CD4-positive, alpha-beta T cell treated with Interleukin-15 for 4 hours (primary cell): ENCODE measurements at places on chromosomes 12 and 14.

DNA sequence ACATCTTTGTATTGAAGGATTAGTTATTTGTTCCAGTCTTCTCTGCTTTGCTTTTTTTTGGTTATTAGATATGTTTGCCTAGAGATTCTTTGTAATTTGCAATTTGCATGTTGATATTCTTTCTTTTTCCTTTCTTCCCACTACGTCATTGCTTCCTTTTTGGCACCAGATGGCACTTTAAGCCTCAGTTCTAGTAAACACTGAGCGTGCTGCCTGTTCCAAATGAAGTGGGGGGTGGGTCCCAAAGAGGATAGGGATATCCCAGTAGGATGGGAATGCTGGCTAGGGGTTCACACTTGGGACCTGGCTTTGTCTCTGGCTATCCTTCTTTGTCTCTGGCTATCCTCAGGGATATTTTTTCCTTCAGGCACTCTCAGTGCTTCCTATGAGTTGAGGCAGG is 17.0 kb downstream of the EAPP start:
- DNase-seq = no peak

GRCh38 chr14:101351769-101352168 is 209.5 kb upstream of the DIO3 start:
- DNase-seq = no peak

GRCh38 chr14:53368066-53368465 is 214.9 kb upstream of the DDHD1 start:
- no peak for DNase-seq

DNA sequence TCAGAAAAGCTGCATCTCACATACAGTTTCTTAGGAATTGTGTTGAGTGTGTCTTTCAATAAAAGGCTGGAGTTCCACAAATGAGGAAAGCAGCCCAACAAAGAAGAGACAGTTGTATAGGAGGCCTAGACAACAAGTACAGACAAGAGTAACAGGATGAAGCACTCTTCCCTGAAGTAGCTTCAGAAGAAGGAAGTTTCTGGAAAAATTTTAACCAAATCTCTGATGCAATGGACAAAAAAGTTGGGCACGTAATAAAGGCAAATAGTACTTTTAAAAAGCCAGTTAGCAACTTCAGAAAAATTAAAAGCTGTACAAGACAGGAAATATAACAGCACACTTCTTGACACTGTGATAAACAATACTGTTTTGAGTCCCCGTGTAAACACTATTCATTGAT is 134.1 kb upstream of the PLEKHG7 start:
- no peak for DNase-seq

DNA sequence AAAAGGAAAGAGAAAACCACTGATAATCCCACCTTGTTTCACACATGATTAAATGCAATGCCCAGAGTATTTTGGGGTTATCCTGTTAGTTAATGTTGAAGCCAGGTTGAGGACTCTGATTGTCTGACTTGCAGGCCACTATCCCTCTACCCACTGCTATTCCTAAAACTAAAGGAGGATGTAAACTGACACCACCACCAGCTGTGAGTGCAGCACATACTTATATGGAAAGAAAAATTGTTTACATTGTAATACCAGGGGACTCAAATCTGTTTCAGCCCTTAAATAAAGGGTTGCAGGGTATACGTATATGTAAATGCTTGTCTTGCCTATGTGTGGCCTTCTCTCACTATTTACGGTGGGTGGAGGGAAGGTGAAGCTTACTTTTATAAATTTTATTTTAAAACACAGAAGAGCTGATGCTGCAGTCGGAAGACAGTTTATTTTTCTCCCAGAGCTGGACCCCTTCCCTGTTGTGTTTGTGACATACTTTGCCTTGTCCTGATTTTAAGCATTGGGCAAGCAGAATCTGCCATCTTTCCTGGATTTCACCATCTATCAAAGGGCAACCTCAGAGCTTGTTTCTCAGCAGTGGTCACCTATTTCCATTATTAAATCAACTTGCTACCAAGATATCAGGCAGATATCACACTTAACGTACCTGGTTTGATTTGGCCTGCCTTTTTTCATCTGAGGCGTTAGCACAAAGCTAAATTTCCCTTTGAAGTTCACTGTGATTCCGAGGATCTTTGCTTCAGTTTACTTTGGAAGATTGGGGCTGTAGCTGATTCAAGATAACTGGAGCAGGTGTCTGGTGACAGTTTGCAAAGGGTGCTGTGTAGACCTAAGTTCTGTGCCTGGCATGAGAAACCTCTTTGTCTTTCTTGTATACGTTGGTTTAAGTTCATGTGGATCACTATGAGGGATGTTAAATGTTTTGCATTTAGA is 25.2 kb downstream of the DAAM1 start:
- no peak for DNase-seq

- DNase-seq = no peak
Observed at GRCh38 chr14:90755661-90756304, 60.4 kb downstream of the TTC7B start.

GRCh38 chr12:55142669-55143565 is 16.7 kb downstream of the OR9K2 start:
- DNase-seq = peak; percentile 35

DNA sequence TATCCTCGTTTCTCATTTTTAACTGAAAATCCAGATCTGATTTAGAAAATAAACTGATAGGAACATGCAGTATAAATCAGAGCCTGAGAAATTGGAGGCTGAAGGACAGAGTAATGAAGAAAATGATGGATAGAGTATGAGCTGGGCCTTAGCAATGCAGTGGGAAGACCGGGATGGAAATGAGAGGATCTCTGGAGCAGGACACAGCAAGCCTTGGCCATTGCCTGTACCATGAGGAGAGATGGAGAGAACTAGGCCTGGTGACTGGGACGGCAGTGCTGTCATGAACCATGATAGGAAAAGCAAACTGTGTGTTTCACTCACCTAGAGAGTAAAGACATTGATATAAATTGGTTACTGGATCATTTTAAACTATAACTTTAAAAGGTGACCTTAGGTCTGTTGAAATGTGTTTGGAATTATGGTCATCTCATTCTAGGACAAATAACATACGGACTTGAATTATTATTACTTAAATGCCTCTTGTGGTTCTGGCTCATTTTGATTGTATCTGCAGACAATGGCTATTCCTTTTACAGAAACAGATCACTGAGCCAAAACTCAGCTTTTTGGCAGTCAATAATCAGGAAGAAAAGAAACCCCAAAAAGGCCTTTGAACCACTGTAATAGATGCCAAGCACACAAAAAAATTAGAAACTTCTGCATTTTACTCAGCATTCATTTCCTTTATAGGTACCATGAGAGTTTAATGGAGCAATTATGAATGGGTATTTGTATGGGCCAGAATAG is 251.9 kb upstream of the PRKD1 start:
- DNase-seq = no peak

GRCh38 chr12:56980268-56980667 is 22.9 kb upstream of the RDH16 start:
- DNase-seq = no peak

- DNase-seq = no peak
Observed at GRCh38 chr14:86331341-86331740, 801.4 kb downstream of the FLRT2 start.

- no peak for DNase-seq
Observed at GRCh38 chr14:77406718-77407117, 16.6 kb downstream of the NOXRED1 start.

DNA sequence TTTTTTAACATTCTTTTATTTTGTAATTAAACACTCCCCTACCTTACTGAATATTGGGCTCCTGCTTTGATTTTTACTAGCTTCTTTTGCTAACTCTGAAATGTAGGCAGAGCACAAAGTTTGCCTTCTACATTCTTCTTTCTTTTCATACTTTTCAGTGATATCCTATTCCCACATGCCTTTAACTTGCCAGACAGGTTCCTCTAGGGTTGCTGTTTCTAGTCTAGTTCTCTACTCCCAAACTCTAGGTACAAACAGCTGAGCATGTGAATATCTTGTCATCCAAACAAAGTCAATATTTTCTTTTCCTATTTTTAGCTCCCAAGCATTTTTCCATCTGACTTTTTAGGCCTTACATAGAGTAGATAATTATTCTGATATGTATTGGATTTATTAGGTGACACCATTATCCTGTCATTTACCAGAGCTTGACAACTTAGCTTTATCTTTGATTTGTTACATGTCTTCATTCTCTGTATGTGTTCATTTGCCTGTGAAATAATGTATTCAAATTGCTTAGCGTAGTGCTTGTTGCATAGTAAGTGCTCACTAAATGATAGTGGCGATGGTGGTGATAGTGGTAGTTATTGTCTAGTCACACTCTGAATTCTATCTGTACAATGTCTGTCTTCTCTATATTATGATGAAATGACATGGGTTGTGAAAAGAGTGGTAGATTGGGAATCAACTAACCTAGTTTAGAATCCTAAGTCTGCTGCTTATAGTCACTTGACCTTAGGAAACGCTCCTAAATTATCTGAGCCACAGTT is 73.6 kb upstream of the DNM1L start:
- DNase-seq = no peak

GRCh38 chr14:79098324-79098723 is 928.2 kb downstream of the NRXN3 start:
- no peak for DNase-seq

- DNase-seq = no peak
Observed at GRCh38 chr12:52029685-52030084, 21.6 kb upstream of the NR4A1 start.

DNA sequence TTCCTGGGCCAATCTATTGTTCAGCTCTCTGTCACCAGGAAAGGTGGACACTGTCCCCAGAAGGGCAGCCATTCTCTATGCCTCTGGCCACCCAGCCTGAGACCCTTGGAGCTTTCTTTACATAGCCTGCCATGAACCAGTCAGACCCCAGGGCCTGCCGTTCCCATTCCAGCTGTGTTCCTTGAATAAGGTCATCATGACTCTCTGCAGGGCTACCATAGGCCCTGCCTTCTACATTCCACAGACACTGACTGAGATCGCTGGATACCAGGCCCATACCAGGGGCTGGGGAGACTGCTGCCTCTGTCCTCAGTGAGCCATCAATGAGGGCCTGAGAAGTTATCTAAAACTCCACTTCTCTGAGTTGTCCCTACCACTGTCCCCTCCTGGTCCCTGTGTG is 75.5 kb downstream of the SYNE3 start:
- no peak for DNase-seq

DNA sequence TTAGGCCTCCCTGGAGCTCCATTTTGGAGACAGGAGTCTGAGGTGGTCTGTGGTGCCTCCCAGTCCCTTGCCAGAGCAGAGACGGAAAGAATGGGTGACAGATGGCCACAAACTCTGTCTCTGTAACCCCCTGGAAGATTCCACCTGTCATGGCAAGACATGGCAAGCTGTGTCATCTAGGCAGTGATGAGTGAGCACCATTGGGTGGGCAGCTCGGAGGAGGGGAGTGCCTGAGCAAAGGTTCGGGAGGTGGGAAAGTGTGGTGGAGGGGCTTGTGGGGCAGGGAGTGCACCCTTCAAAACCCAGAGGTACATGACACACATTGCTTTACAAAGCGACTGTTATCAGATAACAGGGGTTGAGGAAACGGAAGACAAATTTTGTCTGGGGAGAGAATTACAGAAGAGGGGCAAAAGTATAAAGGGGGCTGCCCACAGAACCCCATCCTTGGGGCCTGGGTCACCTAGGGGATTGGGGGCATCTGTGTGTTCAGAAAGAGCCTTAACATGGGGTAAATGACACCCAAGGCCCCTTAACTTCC is 3.5 kb downstream of the RIN3 start:
- DNase-seq = no peak

- DNase-seq = no peak
Observed at GRCh38 chr12:12365931-12366431, 9.1 kb downstream of the BORCS5 start.
